ENCODE measurements at places on chromosomes 7 and 10. TPM values are rescaled to one million over a fixed set of nuclear protein-coding genes. Genes with fewer than 3 reads are reported as not detected.

The CLCN1 gene
- not detected for total RNA-seq

The ADRB1 gene
- 0.30 TPM for total RNA-seq

The SPDYE1 gene
- total RNA-seq: not detected

The FUOM gene
- total RNA-seq: 26.9 TPM

The MYL10 gene
- not detected for total RNA-seq

The PKD1L1 gene
- total RNA-seq: 0.44 TPM

The ACTL6B gene
- not detected for total RNA-seq

The KCNIP2 gene
- 2.3 TPM for total RNA-seq
